Stimulated activated CD8-positive, alpha-beta memory T cell treated with anti-CD3 and anti-CD28 coated beads, Interleukin-7, amount 100 ng/mL, for 1 hour (primary cell): ENCODE measurements at places on chromosomes 12 and 14.

DNA sequence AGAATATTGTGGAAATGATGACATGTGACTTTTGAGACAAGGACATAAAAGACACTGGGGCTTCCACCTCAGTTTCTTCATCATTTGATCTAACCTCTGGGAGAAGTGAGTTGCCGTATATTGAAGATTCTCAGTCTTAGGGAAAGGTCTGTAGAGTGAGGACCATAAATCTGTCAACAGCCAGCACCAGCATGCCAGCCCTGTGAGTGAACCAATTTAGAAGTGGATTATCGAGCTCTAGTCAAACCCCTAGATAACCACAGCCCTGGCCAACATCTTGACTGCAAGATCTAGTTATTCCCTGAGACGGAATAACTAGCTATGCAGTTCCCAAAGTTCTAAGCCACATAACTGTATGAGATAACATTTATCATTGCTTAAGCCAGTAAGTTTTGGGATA lies 108.8 kb upstream of the PTPRR start:
- no peak for DNase-seq

DNA sequence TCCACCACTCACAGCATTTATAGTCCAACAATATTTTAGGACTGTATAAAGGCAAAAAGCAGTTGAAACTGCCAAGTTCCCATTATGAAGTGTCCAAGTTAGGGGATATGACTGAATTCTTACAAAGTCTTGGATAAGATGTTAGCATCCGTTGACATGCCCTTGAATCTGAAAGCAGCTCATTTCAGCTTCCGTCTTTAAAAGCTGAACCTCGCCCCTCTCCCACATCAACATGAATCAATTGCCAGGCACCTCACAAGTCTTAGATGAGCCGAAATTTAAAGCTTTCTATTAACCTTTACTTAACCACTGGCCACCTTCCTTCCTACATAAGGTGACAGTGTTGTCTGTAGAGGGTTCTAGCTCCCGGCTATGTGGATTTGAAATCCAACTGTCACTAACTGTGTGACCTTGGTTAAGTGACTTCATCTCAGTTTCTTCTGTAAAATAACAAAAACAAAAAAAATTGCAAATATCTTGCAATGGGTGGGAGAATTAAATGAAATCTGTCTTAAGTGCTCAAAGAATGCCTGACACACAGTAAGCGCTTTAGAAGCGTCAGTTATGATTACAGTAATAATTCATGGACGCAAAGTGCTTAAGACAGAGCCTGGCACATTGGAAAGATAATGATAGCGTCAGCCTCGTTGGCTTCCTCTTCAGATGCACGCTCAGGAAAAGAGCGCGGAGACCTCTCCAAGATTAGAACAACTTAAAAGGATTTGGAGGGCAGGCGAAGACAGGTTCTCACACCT lies 1.2 kb downstream of the PPP1CC start:
- no peak for DNase-seq

DNA sequence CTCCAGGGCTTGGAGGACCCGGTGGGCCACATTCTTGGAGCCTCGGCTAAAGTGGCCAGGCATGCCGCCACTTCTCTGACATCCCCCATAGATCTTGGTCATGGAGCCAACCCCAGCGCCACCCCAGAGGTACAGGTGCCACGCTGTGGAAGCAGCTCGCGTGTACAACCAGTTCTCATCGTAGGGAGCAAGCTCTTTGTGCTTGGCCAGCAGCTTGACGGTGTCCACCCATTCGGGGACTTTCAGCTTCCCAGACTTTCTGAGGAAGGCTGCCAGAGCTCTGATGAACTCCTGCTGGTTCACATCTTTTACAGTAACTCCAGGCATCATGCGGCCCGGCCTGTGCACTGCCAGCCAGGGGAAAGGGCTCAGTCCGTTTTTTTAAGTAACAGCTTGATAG lies 29.3 kb upstream of the EAPP start:
- DNase-seq: no peak

- DNase-seq: no peak
Measured at GRCh38 chr14:95207475-95208233, 50.3 kb upstream of the DICER1 start.

DNA sequence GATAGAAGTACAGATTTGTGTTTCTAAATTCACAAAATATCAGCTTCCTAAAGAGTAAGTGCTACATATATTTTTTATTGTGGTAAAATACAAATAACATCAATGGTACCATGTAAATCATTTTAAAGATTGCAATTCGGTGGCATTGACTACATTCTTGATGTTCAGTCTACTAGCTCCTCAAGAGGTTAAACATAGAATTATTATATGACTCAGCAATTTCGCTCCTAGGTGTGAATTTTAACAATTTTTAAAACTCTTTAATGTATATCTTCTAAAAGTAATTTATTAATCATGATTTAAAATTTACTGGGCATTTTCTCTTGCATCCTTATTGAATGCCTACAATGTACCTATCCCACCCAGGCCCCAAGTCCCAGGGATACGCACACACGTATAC lies 29.8 kb upstream of the OAS1 start:
- DNase-seq: no peak

DNA sequence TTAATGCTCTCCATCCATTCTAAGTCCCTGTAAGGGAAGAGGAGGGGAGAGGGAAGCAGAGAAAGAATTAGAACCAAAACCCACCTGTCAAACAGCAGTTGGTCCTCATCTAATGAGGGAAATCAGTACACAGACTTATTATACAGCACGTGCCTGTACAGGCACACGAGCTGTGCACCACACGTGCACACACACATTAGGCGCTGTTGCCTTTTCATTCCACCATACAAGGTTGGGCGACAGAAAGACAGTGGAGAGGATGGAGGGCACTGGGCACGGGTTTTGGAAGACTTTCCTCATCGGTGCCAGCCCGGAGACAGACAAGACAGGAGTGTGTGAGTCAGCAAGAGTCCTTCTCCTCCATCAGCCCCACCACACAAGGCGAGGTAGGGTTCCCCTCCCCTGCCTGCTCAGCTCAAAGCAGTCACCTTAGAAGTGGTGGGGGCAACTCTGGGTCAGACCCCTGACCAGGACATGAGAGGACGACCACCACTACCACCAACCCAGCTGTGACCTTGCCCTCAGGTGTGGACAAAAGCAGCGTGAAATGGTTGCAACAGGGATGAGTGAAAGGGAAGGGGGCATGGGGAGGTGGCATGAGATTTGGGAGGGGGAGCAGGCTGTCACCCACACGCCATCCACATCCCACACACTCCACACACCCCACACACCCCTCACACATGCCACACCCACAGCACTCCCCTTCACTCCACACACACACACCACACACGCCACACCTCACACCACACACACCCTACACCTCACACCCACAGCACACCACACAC lies 80.7 kb downstream of the ACTN1 start:
- DNase-seq: no peak

GRCh38 chr12:122028165-122028904 lies 6.7 kb downstream of the BCL7A start:
- DNase-seq: no peak

DNA sequence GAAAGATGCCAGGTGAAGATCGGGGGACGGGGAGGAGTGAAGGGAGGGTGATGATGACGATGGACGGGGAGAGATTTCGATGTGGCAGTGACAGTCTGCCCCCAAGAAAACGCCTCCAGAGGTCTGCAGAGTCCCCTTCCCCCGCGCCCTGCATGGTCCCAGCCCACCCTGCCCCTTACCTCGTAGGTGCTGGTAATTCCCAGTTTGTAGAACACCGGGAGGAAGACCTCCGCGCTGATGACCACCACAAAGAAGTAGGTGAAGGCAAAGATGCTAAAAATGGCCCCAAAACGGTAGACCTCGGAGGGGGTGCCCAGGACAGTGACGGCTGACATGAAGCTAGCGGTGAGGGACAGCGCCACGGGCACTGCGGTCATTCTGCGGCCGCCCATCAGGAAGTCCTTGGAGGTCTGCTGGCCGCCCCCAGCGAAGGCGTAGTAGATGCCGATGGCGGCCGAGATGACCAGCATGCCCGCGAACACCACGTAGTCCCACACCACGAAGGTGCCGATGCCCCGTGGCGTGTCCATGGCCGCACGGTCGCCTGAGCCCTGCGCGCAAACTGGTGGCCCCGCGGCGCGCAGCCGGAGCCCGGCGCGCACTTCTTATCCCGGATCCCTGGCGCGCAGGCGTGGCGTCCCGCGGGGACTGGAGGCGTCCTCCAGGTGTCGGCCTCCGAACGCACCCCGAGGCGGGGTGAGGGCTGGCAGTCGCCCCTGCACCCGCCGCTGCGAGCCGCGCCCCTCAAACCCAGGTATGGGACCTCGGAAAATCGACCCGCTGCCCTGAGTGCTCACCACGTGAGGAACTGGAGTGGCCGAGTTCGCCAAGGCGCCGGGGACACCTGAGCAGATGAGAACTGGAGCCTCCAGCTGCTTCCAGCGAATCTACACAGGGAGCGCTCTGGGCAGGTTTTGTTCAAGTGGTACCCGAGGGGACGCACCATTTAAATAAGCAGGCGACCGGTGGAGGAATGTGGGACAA lies at the start of gene SLC5A8:
Gene SLC5A8, minus strand, starts transcription at position 920 of the 984 bp plus-strand sequence. Its CDS starts 390 bp downstream, at position 530.
- DNase-seq: no peak

- DNase-seq: no peak
Measured at GRCh38 chr14:83478741-83479140, 1945.1 kb upstream of the SEL1L start.

GRCh38 chr12:9741726-9742125 lies 8.8 kb upstream of the CLECL1 start:
- DNase-seq: no peak

- DNase-seq: no peak
Measured at GRCh38 chr12:121781998-121782979, 11.2 kb downstream of the RHOF start.

GRCh38 chr12:4819654-4820053 lies 90.1 kb upstream of the KCNA1 start:
- no peak for DNase-seq

GRCh38 chr12:26032719-26033241 lies 74.3 kb downstream of the RASSF8 start:
- no peak for DNase-seq

DNA sequence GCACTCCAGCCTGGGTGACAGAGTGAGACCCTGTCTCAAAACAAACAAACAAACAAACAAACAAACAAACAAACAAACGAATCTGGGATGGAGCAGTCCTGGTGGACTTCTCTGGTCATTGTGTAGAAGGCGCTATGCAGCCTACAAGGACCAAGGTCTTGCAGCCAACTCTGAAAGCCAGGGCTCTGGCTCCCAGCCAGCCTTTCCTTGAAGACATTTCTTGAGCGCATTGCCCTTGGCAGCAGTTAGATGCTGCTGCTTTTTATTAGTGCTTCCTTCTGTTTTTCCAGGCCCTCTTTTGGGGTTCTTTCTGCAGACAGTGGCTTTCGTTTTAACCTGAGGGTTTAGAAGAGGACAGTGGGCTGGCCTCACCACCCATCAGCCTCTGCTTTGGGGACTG lies 20.2 kb downstream of the CCDC177 start:
- no peak for DNase-seq

DNA sequence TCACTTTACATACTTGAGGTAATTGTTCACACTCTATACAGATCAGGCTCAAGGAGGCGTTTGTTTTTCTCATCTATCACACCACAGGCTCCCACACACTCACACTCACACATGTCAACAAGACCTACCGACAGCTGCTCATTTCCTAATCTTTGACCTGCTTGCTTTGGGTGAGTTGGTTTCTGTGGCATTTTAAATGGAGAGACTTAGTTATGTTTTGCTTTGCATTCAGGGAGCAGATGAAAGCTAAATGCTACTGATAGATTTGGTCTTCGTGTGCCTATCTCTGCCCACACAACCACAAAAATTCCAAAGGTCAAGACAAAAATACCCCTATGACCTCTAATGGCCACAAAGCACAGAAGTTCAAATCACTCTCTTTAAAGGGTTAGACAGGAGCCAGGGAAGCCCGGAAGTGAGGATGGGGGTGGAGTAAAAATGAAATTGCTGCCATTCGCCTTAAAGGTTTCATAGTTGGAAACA lies 203.5 kb upstream of the G2E3 start:
- no peak for DNase-seq

- no peak for DNase-seq
Measured at GRCh38 chr12:102848832-102849231, 68.2 kb downstream of the PAH start.

DNA sequence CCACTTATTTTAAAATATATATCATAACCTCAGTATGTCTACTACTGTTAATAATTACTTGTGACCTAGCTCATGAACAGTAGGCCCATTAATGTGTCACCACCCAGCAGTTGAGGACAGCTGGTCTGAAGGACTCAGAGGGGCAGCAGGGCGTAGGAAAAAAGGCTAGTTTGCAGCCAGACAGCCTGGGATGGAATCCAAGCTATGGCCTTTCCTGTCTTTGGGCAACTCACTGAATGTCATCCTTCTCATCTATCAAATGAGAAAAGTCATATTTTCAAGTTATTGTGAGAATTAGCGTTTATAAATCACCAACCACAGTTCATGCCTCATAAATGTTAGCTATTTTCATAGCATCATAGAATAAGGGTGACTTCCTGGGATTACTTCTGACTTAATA lies 12.3 kb downstream of the DENND5B start:
- no peak for DNase-seq

DNA sequence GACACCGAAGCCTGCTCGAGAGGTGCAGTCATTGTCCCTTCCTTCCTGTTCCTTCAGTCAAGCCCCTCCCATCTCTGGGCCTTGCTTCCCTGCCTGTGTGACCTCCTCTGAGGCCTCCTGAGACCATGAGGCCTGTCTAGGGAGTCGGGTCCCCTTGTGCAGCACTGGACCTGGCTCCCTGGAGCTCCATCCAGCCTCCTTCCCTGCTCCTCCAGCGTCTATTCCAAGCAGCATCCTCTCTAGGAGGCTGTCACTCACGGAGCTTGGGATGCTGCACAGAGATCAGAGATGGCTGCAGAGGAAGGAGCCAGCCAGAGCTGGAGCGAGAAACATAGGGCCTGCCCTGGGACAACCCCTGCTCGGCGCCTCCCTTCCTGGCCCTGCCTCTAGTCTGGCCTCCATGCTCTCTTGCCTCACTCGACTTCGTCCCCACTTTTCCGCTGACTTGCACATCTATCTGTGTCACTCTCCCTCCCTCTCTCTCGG lies 142.7 kb downstream of the BCL11B start:
- DNase-seq: no peak

- DNase-seq: no peak
Measured at GRCh38 chr12:67067453-67068203, 201.5 kb upstream of the CAND1 start.

GRCh38 chr14:22375321-22375930 lies 213.6 kb downstream of the DAD1 start:
- no peak for DNase-seq

- no peak for DNase-seq
Measured at GRCh38 chr12:29226616-29227015, 77.5 kb downstream of the FAR2 start.

GRCh38 chr14:28975084-28975483 lies 208.5 kb downstream of the FOXG1 start:
- no peak for DNase-seq
